ENCODE measurements at places on chromosomes 1 and 21.
A peak's percentile ranks its signal among the peaks of the same experiment; 100 is the strongest.

- no peak for DNase-seq
Observed at GRCh38 chr1:47385020-47385419, 31.1 kb upstream of the FOXE3 start.

GRCh38 chr1:98323388-98323787, 338.1 kb upstream of the SNX7 start:
- no peak for DNase-seq

DNA sequence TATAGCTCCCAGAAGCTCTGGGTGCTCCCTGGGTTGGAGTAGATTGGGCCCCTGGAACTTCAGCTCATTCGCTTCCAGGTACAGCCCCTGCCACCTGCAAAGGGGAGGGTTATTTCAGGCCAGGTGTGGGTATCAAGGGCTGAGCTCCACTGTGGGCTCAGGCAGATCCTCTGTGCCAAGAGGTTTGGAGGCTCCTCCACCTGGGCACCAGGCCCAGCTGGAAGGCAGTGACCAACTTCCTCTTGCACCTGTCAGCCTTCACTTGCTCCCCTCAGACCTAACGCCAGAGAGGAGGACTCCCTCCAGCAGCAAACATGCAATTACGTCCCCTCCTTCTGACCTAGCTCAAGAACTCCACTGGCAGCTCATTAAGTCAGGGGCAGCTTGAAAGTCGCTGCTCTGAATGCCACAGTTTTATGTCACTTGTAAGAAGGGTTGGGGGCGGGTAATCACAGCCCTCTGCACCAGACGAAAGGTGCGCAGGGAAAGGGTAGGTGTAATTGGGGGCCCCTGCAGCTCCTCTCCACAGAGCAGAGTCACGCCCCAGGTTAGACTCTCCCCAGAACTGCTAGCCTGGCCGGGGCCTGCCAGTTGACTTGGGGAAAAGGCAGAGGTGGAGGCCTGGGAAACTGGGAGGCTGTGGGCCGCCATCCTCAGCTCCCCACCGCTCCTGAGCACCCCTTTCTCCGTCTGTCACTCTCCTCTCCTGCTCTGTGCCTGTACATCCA, 125.0 kb upstream of the TMPRSS2 start:
- DNase-seq, result no peak

DNA sequence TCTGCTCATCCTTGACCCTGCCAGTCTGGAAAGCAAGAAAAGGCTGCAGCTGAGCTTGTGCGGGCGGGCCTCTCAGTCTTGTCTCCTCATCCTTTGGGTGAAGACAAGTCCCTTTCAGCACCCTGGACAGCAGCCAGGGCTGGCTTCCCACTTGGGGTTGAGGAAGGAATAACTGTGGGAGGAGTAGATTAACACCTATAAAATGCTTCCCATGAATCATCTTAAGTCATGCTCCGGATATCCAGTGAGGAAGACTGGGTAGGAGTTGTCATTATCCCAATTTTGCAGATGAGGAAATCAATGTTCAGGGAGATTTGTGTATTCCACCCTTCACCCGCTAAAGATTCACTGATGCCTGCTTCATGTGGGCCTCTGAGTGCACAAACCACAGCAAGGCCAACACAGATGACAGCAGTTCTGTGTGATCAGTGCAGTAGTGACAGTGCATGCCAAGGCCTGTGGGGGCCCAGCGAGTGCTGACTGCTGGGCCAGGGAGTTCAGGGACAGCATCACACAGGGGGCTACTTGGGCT, 20.1 kb upstream of the COL16A1 start:
- DNase-seq, result peak; percentile 70

DNA sequence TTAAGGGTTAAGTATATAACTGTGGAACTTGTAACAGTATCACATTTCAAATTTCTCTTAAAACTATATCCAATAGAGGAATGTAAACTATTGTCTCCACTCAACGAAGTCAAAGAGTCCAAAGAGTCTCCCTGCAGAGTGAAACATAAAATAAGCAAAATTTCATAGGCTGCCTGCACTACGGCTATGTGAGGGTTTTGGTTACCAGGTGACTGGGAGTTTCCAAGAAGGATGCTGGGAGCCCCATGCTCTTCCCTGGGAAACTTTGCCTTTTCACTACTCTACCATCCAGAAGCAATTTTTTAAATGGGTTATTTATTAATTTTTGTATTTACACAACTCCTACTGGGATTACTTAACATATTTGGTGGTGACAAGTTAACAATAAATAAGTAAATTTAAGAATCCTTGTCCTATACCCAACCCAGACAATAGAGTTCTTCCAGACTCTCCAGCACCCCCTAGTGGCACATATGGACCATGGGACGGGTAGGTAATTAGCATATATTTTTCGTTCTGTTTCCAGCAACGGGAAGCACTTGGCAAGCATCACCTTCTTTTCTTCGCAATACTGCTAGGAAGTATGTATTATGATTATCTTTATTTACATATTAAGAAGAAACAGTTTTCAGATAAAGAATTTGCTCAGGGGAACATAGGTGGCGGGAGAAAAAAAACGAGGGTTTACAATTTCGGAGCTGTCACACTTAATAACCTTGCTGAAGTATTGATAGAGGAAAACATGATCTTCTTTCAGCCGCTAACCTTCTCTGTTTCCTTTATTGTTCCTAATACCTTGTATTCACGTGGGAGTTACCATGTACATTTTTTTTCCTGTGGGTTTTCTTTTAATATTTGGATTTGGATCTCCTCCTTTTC, 3.5 kb downstream of the FMO2 start:
- no peak for DNase-seq

- DNase-seq, result no peak
Observed at GRCh38 chr1:32339363-32339978, 3.4 kb upstream of the MARCKSL1 start.

DNA sequence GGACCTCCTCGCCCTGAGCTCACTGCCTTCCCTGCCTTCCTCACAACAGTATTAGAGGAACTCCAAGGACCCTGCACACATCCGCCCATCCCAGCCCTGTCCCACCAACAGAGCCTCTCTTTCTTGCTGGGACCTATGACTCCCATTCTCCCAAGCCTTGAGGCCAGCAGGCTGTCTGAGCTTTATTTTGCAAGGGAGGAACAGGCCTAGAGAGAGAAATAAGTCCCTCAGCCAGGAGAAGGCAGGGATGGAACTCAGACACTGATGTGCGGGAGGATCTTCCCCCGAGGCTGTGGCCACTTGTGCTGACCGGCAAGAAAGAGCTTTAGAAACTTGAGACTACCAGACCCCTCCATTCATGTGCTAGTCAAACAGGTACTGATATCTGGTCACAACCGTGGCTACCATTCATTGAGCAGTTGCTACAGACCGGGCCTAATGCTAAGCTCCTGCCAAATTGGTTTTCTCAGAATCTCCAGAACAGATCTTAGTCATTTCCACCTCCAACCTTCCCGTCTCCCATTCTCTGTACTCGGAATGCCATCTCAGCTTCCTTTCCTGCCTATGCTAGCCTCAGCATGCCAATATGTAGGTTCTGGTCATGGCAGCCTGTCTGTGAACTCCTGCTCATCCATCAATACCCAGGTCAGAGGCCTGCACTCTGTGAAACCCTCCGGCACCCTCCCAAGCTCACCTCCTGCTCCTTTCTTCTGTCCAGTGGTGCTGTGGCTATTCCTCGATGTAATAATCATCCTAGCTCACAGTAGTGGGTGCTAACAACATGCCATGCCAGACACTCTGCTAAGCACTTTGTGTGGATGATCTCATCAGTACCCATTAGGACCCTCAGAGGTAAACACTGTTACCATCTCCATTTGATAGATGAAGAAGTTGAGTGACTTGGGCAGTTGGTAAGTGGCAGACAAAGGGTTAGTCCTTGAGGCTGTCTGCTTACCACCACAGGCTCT, 3.8 kb downstream of the TMEM54 start:
- DNase-seq, result no peak

DNA sequence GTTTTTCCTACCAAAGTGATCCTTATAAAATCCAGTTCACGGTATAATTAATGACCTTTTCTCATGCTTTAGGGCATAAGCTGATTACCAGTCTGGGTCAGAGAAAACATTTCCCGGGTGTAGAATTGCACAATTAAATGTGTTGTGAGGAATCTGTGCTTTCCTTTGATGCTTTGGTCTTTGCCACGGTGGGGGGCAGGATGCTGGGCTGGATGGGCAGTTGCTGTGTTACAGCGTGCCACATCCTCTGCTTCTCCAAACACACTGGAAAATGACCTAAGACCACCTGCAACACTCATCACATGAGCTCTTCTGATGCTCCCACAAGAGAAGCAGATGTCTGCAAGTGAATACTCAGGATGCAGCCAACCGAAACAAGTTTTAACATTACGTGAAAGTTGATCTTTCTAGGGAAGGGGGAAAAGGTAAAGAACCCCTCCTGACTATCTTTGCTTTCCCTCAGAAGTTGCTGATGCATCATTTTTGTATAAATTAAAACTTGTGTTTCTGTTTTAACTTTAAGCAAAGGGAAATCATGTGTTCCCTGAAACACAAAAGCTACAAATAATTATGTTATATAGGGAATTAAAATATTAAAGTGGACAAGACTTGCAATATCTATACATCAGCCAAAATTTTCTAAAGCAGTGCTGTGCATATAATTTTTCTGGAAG, 515.3 kb upstream of the NR5A2 start:
- DNase-seq, result no peak

DNA sequence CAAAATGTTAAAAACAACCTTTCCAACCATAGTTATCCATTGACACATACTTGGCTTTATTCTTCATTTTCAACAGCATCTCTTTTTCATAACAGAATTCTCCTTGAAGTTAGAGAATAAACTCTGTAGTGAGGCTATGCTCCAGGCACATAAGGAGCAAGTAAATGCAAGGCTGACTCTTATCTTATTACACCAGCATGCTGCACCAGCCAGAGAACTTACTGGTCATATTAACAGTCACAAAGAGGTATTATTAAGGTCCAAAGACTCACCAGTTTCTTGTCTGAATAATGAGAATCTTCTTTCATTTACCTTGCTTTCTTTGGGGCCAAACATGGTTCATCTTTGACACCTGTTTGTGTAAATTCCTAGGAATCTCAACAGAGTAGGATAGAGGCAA, 71.3 kb upstream of the IVNS1ABP start:
- no peak for DNase-seq

GRCh38 chr1:153939476-153939875, 7.0 kb downstream of the DENND4B start:
- DNase-seq, result peak; percentile 4

DNA sequence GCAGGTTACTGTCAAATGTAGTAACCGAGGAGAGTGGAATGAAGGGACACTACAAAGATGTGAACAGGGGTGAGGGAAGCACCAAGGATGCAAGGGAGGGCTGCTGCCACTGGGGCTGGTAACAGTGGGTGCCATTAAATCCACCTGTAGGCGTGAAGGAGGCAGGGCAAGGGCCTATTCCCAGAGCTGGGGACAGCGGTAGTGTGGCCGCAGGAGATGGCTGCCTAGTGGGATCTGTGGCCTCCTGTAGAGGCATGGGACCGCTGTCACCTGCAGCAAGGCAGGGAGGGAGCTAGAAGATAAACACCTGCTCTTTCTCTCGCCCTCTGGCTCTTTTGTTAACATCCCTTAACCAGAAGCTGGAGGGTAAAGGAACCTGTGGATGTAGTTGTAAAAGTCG, 80.5 kb upstream of the CNIH3 start:
- DNase-seq, result no peak
